ENCODE measurements at places on chromosomes 4 and X.

DNA sequence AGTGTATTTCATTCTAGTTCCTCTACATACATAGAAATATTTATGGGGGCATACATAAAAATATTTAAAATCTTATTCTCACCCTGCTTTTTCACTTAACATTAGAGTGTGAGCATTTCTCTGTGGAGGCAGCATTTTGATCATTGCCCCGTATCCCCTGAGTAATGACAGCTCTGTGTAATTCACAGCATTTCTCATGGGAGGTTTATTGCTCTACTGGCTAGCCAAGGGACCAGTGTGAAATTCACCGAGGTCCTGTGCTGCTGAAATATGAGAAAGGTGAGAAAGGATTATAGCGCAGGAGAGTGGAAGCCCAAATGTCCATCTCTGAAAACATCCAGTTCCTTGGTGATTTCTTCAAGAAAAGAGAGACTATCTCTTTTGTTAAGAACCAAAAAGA lies 22.9 kb downstream of the PDGFC start:
- no peak for DNase-seq

GRCh38 chr4:103067841-103068547 lies 8.6 kb downstream of the SLC9B2 start:
- no peak for DNase-seq

GRCh38 chr4:910366-911091 lies 21.6 kb downstream of the GAK start:
- DNase-seq: no peak

- peak; percentile 73 for DNase-seq
These were observed 95.2 kb downstream of the ATG4A start for GRCh38 chrX:108186811-108187210.

DNA sequence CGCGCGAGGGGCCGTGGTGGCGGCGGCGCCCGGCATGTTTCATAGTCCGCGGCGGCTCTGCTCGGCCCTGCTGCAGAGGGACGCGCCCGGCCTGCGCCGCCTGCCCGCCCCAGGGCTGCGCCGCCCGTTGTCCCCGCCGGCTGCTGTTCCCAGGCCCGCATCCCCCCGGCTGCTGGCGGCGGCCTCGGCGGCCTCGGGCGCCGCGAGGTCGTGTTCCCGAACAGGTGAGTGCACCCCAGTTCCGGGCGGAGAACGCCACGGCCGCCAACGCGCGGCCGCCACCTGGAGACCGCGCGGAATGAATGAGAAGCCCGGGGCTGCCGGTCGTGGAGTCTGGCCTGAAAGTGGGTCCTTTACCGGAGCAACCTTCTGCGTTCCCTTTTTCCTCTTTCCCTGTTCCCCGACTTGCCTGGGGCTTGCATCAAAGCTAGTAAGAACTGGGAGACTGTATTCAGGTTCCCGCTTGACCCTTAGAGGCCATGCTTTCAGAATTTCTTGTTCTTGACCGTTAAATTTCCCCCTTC lies 429 bp downstream of the NOCT start:
- DNase-seq: peak; percentile 40
